ENCODE measurements at places on chromosomes 12 and 14.

GRCh38 chr14:69648480-69649451 is 37.4 kb downstream of the SUSD6 start:
- peak; percentile 52 for DNase-seq

DNA sequence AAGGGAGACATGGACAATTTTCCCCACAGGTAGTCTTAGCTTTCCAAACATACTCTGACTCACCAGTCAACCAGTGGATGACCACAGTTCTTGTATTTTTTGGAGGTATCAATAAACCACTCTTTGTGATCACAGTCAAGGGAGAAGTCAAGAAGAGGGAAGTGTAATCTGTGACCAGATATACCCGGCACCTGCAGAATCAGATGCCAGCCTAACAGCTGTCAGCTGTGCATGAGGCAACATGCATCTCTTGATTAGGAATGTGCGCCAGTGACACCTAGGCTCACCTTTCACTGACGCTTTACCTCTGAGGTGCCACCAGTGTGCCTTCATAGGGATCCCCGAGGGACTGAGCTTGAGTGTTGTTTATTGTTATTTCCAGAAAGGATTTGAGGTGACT is 20.0 kb downstream of the PROX2 start:
- DNase-seq: no peak

DNA sequence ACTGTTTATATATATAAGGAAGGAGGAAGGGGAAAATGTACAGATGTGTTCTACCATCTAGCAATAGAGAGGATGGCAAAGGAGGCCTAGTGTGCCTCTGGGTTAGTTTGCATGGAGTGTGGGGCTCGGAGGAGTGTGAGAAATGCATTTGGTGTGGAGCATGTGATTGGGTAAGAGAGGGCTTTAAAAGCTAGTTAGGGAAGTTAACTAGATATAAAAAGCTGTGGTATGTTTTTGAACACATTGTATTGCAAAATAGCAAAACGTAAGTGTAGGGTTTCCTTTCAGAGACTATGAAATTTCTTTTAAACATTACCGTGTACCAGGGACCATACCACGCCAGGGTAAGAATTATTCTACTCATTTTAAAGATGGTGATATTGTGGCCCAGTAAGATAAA is 53.3 kb upstream of the STXBP6 start:
- DNase-seq: no peak

DNA sequence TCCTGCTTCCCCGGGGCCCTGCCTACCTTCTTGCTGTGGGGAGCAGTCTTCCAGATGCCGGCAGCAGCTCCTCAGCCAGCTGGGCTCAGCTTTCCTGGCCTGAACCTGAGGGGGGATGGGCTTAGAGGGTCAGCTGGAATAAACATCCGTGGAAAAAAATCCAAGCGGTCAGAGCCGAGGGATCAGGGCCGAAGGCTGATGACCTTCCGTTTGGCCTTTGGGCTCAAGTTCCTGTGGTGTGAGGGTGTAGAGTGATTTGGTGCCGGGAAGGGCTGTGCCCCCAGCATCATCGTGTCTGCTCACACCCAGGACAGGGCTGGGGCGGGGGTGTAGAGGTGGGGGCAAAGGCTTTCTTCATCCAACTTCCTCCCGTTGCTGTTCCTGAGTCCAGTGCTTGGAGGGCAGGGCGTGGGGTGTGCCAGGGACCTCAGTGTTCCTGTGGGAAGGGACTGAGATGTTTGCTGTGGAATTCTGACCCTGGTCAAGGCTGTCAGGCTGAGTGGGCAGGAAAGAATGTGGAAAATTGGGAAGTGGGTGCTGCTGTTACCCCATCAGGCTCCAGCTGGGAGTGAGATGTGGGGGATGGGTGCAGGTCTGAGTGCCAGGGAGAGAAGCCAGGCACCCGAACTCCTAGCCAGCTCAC is 2.6 kb downstream of the SMIM41 start:
- peak; percentile 61 for DNase-seq

GRCh38 chr12:108694812-108695278 is 36.5 kb downstream of the CORO1C start:
- no peak for DNase-seq

DNA sequence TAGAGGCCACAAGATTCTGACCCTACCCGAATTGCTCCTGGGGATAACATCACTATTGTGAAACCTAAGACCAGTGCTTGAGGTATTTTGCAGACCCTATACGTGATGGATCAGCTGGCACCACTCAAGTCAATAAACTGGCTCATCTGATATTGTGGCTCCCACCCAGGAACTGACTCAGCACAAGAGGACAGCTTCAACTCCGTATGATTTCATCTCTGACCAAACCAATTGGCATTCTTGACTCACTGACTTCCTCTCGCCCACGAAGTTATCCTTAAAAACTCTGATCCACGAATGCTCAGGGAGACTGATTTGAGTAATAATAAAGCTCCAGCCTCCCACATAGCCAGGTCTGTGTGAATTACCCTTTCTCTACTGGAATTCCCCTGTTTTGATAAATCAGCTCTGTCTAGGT is 1036.1 kb upstream of the TMEM132C start:
- no peak for DNase-seq

DNA sequence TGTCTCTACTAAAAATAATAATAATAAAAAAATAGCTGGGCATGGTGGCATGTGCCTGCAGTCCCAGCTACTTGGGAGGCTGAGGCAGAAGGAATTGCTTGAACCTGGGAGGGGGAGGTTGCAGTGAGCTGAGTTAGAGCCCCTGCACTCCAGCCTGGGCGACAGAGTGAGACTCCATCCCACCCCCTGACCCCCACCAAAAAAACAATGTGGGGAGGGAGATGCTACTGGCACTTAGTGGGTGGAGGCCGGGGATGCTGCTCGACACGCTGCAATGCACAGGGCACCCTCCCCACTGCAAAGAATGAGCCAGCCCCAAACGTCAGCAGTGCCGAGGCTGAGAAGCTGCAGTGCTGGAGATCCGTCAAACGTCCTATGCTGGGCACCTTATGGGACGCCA is 77.5 kb upstream of the MAP1LC3B2 start:
- no peak for DNase-seq

All from tongue (tissue), 3 donors.